AG10803 (cell line): ENCODE measurements at places on chromosomes 12 and 14.

DNA sequence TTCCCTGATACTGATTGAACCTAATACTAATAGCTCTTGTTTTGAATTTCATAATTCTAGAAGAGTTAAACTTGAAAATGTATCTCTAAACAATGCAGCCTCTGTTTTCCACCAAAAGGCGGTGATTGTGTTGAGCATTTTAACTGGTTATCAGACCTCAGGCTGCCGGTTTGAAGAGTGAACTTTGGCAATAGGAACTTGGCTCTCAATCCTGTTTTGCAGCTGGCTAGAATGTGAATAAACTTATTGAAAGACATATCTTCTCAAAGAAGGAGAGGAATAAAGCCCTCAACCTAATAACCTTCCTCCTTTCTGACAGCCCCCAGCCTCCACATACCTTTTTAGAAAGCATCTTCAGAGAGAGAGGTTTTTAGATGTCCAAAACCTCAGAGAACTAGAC is 105.4 kb downstream of the SRGAP1 start:
- peak; percentile 38 for DNase-seq

DNA sequence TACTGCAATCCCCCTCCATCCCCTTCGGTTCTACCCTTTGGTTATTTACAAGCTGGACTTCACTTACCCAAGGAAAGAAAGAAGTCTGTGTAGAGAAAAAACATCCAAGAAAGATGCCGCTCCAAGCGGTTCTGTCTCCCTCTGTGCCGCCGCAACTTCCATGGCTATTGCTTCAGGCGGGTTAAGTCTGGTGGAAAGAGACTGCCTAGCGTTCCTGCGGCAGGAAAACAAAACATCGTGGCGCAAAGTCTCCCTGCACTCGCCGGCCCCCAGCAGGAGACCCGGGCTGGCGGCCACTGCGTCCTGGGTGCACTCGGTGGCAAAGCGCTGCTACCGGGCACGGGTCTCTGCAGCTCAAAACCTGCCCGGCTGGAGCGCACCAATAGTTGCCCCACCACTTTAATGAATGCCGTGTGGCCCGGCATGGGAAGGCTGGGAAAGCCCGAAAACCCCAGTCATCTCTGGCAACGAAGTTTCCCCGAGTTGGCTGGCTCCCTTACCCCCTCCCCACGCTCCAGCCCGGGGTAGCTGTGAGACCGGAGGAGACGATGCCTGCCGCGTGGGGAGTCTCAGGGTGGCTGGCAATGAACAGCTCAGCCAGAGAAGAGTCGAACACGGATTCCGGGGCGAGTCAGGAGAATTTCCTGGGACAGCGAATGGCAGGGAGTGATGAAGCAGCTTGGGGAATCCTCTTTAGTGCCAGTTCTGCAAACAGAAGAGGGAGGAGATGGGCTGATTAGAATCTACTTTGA is 3.5 kb upstream of the KCNK10 start:
- no peak for DNase-seq

- no peak for DNase-seq
Measured at GRCh38 chr14:78319887-78320635, 149.9 kb downstream of the NRXN3 start.

DNA sequence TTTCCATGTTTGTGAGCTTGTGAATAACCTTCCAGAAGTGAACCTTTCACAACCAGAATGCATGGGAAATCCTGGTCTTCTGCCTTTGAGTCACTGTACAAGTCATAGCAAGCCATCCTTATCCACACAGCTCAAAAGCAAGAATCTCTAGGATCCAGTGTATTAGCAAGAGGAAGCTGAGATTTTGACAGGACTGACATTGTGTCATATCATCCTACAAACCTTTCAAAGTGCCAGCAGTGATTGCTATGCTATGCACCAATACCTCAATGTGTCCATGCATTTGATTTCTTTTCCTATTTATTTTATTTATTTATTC is 13.5 kb upstream of the NRDE2 start:
- no peak for DNase-seq

DNA sequence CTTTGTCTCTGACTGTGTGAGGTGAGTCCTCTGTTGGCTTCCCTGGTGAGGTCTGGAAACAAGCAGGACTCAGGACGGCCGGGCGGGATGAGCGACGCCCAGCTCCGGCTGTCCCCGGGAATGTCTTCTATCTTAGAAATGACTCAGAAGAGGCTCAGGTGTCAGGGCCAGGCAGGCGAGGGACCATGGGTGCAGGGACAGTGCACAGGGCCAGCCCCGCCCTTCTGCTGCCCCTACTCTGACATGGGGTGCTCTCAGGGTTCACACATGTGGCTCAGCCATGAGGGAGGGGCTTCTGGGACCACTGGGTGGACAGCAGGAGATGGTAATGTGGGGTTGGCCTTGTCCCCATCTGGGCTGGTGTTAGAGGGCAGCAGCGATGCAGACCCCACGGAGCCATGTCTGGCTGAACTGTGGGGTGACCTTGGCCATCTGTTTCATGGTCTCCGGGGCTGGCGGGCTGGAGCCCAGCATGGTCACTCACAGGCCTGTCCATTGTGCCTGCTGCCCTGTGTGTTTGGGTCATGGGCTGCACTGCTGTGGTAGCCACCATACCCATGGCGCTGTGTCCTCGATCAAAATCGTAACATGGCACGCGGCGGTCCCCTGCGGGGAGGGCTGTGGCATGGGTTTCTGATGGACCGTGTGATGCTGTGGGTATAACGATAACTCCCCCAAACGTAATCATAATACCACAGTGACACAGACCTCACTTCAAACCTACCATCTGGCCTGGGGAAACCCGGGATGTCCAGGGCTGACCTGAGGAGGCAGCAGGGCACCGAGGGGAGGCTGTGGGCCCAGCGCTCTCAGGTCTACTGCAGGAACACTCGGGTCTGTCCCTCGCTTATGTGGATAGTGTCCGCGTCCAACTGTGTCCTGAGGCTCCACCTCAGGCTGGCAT is 368.8 kb downstream of the TMEM121 start:
- no peak for DNase-seq

DNA sequence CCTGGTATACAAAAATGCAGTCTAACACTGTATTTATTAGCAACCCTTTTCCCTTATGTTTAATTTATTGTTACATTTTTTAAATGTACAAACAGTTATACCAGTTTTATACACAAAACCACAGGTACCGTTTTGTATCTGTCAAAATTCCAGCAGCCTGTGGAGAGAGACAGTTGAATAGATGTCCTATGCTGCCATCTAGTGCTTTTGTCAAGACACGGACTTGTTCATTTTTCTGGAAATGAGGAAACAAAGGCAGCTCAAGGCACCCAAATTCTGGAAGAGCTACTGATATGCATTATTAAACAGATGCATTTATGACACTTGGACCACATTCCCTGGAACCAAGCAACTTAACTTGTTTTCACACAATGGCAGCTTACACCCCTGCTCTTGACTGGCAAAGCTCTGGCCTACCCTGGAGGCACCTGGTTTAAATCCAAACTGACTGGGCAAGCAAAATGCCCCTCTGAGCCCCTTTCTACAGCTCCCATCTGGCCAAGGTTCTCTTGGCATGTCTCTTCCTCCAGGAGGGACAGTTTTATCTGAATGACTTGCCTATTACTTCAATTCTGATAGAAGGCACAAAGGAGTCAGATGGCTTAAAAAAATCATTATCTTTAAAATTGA is 286.9 kb upstream of the PRKD1 start:
- DNase-seq: peak; percentile 77

DNA sequence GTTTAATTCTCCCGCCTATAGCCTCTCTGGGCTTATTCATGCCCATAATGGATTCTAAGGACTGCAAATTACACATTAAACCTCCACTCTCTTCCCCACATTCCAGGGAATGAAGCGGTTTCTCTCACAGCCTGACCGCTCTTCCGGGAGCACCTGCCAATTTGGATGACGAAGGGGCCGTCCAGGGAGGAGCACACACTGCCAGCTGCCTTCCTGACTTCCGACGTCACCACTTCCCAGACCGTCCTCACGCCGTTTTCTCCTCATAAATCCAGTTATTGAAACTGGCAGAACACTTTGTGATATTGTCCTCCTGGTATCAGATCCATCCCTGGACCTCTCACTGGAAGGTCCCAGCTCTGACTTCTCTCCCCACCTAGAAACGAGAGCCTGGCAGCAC is 87.6 kb downstream of the GCH1 start:
- DNase-seq: peak; percentile 70

DNA sequence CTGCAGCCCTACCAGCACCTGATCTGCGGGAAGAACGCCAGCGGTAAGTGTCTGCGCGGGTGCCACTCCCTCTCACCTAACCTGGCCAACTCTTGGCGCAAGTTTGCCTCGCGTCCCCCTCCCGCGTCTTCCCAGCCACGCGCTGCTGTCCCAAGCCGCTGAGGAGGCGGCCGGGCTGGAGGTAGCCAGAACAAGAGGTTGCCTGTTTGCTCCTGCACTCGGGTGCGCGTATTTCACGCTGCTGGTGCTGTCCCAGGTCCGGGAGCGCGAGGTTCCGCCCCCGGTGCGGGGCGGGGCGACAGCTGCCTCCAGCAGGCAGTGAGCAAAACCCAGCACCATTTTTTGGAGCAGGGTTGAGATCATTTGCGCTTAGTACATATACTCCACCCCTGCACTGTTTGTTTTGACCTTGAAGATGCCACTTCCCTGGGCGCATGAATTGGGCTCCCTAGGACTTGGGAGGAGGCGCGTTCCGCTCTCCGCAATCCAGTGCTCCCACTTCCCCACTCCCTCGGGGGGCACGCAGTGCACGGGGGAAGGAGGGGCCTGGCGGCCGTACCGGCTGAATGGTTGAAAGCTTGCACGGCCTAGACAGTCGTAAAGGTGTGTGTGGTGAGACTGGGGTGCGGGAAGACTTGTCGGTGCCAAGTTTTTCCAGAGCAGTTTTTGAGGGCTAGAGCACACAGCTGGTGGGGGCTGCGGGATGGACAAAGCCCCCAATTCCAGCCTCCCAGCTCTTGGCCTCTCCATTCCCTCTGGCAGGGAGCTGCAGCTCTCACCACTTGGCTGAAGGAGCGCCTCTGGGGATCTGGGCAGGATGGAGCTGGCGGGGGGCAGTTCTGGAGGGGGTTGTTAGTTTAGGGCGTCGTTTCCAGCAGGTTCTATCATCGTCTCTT is 226.9 kb upstream of the CRY1 start:
- peak; percentile 42 for DNase-seq

DNA sequence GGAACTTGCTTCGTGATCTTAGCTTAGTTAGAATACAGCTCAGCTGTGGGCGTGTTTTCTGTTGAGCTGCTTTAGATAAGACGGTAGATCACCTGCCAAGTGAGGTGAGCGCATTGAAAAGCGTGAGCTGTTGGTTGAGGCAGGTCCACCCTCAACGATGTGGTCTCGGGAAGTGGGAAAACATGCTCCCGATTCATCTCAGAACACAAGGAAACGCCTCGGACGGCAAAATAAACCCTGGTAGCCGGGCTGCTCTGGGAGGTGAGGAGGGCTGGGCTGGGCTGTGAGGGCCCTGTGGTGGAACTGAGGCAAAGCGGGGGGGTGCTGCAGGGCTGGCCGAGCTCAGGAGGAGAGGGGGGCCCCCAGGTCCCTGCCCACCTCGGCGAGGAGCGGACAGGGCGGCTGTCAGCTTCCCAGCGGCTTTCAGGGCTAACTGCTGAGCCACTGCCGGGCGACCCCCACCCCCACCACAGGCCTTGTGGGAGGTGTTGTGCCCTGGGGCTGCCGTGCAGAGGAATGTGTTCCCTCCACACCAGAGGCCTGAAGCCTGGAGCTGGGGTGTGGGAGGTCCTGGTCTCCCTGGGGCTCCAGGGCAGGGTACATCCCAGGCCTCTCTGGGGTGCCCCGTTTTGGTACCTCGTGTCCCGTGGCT is 30.7 kb downstream of the NOC4L start:
- no peak for DNase-seq

GRCh38 chr14:39558525-39558924 is 126.3 kb upstream of the FBXO33 start:
- DNase-seq: no peak

- DNase-seq: no peak
Measured at GRCh38 chr14:55126034-55126433, 3.0 kb upstream of the LGALS3 start.

DNA sequence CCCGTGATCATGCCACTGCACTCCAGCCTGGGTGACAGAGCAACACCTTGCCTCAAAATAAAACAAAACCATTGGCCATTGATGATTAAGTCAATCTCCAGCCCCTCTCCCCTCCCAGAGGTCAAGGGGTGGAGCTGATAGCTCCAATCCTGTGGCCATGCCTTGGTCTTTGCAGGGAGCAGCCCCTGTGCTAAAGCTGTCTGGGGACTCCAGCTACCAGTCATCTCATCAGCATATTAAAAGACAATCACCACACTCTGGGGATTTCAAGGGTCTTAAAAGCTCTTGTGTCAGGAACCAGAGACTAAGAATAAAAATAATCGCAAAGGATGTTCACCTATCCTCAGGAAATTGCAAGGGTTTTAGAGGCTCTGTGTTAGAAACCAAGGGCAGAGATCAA is 30.6 kb downstream of the HCAR2 start:
- DNase-seq: no peak

- peak; percentile 16 for DNase-seq
Measured at GRCh38 chr12:120668868-120669840, 17.8 kb upstream of the MLEC start.

GRCh38 chr12:22276867-22277266 is 57.6 kb downstream of the ST8SIA1 start:
- DNase-seq: no peak

DNA sequence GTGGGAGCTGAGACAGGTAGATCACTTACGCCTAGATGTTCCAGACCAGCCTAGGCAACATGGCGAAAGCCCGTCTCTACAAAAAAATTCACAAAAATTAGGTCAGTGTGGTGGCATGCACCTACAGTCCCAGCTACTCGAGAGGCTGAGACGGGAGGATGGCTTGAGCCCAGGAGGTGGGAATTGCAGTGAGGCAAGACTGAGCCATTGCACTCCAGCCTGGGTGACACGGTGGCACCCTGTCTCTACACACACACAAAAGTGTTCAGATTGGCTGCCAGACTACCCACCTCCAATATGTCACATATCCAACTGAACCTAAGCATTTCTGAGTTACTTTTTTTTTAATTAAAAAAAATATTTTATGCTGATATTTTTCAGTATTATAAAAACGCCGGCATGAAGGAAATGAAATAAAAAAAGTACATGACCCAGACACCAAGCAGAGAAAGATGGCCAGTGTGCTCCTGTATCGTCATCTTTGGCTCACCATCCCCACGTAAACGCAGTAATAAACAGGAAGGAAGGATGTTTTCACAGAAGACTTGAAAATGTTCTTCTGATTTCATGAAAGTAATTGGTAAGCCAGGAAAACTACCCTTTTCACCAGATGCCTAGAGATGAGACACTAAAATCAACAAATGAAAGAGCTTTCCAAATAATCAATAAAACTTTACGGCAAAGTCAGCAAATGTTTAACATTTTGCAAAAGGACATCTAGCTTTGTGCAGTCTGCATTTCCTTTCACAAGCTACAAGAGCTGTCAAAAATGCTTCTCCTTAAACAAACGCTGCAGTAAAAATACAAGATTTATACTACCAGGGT is 26.4 kb downstream of the CDC42BPB start:
- DNase-seq: peak; percentile 11

GRCh38 chr12:857611-858010 is 91.9 kb downstream of the RAD52 start:
- DNase-seq: peak; percentile 77

- peak; percentile 89 for DNase-seq
Measured at GRCh38 chr12:62632411-62632918, 165.8 kb downstream of the MON2 start.

- DNase-seq: peak; percentile 40
Measured at GRCh38 chr14:35506927-35507326, 27.0 kb upstream of the INSM2 start.

GRCh38 chr12:104458694-104459367 is 2.1 kb downstream of the CHST11 start:
- peak; percentile 40 for DNase-seq
